Lung microvascular endothelial cell (primary cell): ENCODE measurements at places on chromosomes 3 and 15. TPM values are rescaled to one million over a fixed set of nuclear protein-coding genes. Genes with fewer than 3 reads are reported as not detected.

Gene CAMK2N2
- not detected in 2 replicates for total RNA-seq

Gene KNG1
- total RNA-seq: not detected in 2 replicates

Gene RAB11A
- 117 and 160 TPM in 2 replicates for total RNA-seq

Gene TGM4
- total RNA-seq: under 0.01 TPM in 1 of 2 replicates, not detected in the other

Gene FRMD4B
- 36.6 and 73.2 TPM in 2 replicates for total RNA-seq

Gene ECE2
- total RNA-seq: not detected in 2 replicates

Gene RASGRP1
- under 0.01 TPM in 2 replicates for total RNA-seq

Gene MUC4
- not detected in 2 replicates for total RNA-seq

Gene STAC
- 0.40 and 2.6 TPM in 2 replicates for total RNA-seq

Gene BCHE
- total RNA-seq: 11.6 and 36.5 TPM in 2 replicates

Gene ROBO1
- total RNA-seq: 0.20 and 1.1 TPM in 2 replicates

Gene CACNA1D
- total RNA-seq: not detected in 2 replicates

Gene GAP43
- not detected in 2 replicates for total RNA-seq

Gene RTP1
- total RNA-seq: not detected in 2 replicates

Gene CDHR4
- not detected in 2 replicates for total RNA-seq

Gene TBC1D23
- total RNA-seq: 25.1 and 26.8 TPM in 2 replicates

Gene GOLGA8G
- total RNA-seq: not detected in 2 replicates

- DNase-seq: no peak
These were observed 866.9 kb downstream of the ROBO1 start for GRCh38 chr3:78900880-78901279.

DNA sequence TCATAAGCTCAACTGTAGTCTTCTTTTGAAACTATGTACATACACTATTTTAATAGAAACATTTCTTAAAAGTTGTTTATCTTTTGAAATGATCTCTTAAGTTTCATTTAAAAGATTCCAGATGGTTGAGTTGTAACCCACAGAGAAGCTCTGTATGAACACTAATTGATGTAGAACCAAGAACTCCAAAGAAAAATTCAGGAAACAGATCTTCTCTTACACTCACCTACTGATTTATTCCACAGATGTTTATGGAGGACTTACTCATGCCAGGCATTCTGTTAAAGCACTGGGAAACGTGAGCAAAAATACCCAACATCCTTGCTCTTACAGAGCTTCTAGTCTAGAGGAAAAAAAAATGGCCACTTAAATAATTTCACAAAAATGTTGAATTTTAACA lies 551.1 kb downstream of the NAALADL2 start:
- DNase-seq: no peak

- DNase-seq: no peak
These were observed 23.3 kb downstream of the SLC6A6 start for GRCh38 chr3:14425581-14426304.

- no peak for DNase-seq
These were observed 556.6 kb downstream of the FOXP1 start for GRCh38 chr3:71026634-71027578.

GRCh38 chr15:38260077-38260476 lies 7.4 kb downstream of the SPRED1 start:
- no peak for DNase-seq

- DNase-seq: no peak
These were observed 14.2 kb upstream of the SNX22 start for GRCh38 chr15:64137226-64137833.

- no peak for DNase-seq
These were observed 50.6 kb upstream of the ULK4 start for GRCh38 chr3:42012383-42012934.

- DNase-seq: no peak
These were observed 50.3 kb downstream of the SPATA12 start for GRCh38 chr3:57110798-57111197.

DNA sequence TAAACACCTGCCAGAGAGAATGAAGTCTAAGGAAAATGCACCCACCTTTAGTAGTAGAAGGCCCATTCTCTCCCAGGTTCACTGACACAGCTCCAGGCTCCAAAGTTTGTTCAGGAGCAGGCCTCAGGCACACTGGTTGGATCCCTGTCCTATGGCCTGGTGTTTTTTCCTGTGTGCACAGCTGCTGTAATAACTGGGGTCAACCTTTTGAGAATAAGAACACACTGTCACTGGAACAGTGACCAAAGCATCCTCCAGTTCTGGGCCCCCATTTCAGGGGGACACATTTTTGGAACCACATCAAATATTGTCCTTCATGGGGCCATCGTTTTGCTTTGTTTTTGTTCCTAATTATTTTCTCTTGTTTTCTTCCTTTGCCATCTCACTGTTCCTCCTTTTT lies 95.8 kb downstream of the ARNT2 start:
- DNase-seq: no peak

DNA sequence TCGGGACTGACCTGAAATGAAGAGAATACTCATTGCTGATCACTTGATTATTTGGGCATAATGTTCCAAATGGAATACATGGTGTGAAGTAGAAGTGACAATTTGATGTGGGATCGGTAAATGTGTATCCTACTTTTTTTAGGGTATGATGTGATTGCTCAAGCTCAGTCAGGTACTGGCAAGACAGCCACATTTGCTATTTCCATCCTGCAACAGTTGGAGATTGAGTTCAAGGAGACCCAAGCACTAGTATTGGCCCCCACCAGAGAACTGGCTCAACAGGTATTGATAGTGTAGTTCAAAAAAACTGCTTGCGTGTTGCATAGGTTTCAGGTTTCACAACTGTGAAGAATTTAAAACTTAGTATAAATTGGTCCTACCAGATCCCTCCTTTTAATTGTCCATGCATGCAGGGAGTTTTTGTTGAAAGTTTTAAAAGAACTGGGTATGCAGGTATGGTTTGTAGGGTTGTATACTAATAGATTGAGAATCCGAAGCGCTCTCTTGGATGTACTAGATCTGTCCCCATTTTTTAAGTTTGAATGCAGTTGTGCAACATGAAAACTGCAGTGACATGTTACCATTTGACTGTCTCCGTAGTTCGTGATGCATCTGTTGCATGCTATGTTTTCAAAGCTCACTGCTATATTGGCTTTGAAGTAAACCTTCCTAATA lies 1.6 kb downstream of the EIF4A2 start:
- no peak for DNase-seq

DNA sequence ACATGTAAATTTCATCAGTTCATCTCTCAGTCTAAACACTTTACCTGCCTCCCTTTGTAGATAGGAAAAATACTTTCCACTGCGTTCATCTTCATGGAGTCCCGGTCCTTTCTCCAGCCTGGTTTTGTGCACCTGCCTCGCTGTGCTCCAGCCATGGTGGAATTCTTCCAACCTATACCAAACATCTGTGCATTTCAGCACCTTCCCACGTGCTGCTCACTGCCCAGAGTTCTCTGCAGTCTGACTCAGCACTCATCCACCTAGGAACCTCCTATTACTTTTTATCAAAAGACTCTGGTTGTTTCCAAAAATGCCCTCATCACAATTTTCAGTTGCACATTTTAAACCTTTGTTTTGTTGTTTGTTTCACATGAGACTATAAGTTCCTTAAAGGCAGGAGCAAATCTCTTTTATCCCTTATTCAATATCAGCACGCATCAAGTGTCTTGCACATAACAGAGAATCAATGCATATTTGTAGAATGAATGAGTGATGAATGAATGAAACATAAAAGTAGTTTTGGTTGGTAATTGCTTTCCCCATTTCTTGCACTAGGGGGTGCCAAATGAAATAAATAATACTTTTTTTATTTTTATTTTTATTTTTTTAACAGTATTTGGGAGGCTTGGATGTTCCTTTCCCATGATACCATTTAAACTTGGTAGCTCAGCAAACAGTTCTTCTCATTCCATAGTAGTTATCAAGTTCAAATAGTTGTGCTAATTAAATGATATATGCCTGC lies 30.2 kb upstream of the ADAMTS9 start:
- DNase-seq: no peak

GRCh38 chr3:191528589-191528988 lies 67.6 kb downstream of the PYDC2 start:
- DNase-seq: no peak

GRCh38 chr3:25944329-25944728 lies 154.4 kb downstream of the OXSM start:
- no peak for DNase-seq

DNA sequence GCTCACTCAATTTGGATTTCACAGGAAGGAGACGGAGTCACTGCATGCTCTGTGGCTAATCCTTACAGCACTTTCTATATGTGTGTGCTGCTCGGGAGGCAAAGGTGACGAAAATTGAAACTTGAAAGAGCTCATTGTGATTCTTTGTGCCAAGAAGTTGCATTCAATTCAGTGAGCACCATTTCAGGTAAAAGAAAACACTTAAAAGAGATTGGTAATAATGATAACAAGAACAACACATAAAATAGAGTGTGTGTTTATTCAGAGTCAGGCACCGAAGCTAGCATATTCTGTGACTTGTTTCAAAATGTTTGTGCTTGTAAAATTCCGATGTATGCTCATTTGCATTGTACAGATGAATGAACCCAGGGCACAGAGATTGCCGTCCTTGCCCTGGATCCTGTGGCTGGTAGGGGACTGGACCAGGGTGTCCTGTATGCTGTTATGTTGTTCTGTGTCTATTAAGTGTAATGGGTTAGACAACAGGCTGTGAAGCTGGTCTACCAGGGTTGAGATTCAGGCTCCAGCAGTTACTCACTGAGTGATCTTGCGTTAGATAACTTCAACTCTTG lies 193.3 kb upstream of the PROK2 start:
- no peak for DNase-seq

GRCh38 chr3:182241766-182242488 lies 530.2 kb downstream of the SOX2 start:
- DNase-seq: no peak

GRCh38 chr3:112615989-112616731 lies 24.8 kb downstream of the CCDC80 start:
- DNase-seq: no peak

DNA sequence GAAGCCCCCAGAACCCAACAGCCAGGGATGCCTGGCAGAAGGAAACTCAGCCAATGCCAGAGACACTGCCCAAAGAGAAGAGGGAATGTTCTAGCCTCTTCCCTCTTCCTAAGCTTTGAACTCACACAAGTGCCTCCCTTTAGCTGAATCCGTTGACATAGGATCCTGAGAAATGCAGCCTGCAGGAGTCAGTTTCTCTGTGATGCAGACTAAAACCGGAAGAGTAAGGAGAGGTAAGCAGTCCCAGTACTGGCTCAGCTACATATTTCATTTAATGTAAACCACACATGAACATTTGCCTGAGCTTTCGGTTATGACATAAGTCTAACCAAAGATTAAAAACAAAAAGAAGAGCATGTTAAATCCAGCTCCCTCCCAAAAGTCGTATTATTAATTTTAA lies 768.7 kb downstream of the TBL1XR1 start:
- DNase-seq: no peak

DNA sequence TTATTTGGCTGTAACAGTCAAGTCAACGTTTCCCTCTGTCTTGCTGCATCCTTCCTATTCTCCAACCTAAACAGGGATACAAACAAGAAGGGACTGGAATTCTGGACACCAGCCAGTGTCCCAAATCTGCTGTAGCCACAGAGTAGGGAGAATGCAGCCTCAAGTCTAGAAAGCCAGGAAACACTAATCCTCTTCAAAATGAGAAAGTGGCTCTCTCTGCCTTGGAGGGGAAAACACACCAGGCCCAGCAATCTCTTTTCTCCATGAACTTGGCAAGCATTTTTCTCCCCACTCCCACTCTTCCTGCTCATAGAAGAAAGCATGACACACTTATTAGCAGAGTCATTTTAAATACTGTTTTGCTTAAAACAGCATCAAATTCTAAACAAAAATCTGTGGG lies 781.7 kb downstream of the SQOR start:
- no peak for DNase-seq

DNA sequence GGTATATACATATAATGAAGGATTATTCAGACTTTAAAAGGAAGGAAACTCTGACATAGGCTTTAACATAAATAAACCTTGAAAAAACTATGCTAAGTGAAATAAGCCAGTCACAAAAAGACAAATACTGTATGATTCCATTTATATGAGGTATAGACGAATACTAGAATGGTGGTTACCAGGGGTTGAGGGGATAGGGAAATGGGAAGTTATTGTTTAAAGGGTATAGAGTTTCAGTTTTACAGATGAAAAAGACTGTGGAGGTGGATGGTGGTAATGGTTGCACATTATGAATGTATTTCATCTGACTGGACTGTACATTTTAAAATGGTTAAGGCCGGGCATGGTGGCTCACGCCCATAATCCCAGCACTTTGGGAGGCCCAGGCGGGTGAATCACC lies 41.7 kb downstream of the FRMD5 start:
- no peak for DNase-seq

- no peak for DNase-seq
These were observed 1113.7 kb downstream of the OTOL1 start for GRCh38 chr3:162610261-162610660.

- no peak for DNase-seq
These were observed 373.8 kb downstream of the ZNF385D start for GRCh38 chr3:21377071-21377769.

DNA sequence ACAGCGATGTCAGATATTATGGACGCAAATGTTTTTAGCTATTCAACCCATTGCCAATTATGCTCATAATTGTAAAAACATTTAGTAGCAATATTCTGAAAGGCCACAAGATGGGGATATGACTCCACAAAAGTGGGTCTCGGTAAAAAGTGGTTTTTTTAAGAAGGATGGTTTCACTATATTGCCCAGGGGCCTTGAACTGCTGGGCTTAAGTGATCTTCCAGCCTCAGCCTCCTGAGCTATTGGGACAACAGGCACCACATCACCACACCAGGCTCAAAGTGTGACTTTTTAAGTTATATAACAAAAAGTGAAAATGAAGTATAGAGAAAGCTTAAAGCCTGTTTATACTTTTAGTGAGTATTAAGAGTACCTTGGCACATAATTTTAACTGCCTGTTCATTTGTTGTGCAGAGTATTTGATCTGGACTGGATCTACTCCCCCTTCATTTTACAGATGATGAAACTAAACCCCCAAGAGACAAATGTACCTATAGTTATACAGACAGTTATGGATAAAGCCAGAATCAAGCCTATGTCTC lies 9.4 kb downstream of the NAA50 start:
- peak; percentile 78 for DNase-seq
